ENCODE measurements at places on chromosomes 5 and 9.
A peak's percentile ranks its signal among the peaks of the same experiment; 100 is the strongest.

- no peak for DNase-seq
These were observed 69.2 kb upstream of the MYO10 start for GRCh38 chr5:17005107-17005828.

DNA sequence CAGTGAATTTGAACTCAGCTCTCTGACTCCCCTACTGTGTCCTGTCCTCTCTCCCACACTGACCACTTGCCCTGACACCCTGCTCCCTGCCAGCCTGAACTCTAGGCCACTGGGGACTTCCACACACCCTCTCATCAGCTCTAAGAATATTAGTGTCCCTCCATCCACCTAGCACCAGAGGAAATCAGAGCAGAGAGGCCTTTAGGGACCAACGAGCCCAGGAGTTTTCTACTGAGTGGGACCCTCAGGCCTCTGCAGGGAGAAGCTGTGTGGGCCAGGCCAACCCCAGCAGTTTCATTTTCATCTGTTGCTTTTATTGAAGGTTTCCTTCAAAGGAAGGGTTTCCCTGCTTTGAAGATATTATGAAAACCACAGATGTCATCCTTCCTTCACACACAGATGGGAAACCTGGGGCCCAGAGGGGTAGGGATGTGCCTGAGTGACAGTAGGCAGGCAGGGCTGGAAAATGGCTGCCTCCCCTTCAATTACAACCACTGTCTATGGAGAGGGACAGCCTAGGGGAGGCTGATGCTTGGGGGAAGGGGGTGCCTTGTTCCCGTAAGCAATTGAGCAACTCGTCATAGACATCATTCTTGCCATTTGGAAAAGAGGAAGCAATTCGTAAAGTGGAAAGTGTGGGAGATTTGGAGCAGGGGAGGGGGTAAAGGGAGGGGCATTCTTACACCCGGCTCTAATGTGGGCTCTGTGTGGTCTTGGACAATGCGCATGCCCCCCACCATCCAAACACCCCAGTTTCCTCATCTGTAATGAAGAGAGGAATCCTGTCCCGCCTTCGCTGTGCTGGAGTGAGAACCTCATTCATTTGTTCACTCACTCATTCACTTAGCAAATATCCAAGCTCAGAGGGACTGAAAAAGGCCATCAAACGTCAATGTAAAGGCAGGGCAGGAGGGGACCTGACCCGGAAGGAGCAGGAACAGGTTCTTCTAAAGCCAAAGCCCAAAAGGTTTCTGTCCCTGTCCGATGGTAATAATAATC is 3.9 kb downstream of the GLIPR2 start:
- DNase-seq, result peak; percentile 58

- DNase-seq, result no peak
These were observed 21.2 kb downstream of the PTGES2 start for GRCh38 chr9:128106181-128106939.

DNA sequence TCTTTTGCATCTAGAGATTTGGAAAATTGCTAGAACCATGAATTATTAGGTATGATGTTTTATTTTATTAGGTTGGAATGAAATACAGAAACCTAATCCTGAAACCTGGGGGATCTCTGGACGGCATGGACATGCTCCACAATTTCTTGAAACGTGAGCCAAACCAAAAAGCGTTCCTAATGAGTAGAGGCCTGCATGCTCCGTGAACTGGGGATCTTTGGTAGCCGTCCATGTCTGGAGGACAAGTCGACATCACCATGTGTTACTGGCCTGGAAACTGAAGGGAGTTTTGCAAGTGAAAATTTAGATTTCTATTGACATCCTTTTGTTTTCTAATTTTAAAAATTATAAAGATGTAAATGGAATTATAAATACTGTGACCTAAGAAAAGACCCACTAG is 100.7 kb downstream of the NLN start:
- no peak for DNase-seq

GRCh38 chr9:7315746-7316145 is 483.8 kb downstream of the DMAC1 start:
- DNase-seq, result no peak
